ENCODE measurements at places on chromosomes 5 and 9.

GRCh38 chr5:1161108-1161832, 40.1 kb upstream of the SLC6A19 start:
- no peak for DNase-seq

- no peak for DNase-seq
These were observed 158.7 kb downstream of the CCDC171 start for GRCh38 chr9:15711531-15711930.

GRCh38 chr5:108481355-108481931, 99.5 kb upstream of the FBXL17 start:
- DNase-seq = no peak

DNA sequence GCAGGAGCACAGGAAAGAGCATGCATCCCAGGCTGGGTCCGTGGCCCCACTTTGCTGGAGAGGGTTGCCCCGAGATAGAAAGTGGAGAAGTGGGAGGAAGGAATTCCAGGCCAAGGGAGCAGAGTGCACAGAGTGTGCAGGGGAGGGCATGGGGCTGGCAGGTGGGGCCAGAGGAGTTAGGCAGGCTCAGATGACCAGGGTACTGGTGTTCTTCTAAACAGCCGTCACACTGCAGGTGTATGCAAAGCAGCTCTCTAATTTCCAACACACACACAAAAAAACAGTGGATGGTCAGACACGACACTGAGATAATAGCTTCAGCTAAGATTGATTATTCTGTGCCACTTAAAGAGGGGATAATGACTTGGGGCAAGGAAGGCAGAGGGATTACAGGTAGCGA, 212.2 kb downstream of the MTRR start:
- DNase-seq = no peak

DNA sequence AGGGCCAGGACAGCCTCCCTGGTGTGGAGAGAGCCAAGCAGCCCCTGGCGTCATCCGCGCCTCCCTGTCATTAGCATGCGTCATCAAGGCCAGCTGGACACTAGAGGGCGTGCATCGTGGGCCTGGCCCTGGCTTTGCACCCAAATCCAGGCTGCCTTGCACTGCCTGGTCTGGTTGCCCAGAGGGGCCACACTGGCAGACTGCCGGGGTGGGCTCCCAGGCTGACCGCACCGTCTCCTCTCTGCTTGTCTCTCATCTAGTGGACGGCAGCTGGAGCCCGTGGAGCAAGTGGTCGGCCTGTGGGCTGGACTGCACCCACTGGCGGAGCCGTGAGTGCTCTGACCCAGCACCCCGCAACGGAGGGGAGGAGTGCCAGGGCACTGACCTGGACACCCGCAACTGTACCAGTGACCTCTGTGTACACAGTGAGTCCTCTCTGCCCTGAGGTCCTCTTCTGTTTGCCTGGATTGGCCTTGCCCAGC, 29.0 kb downstream of the HK3 start:
- peak; percentile 54 for DNase-seq

DNA sequence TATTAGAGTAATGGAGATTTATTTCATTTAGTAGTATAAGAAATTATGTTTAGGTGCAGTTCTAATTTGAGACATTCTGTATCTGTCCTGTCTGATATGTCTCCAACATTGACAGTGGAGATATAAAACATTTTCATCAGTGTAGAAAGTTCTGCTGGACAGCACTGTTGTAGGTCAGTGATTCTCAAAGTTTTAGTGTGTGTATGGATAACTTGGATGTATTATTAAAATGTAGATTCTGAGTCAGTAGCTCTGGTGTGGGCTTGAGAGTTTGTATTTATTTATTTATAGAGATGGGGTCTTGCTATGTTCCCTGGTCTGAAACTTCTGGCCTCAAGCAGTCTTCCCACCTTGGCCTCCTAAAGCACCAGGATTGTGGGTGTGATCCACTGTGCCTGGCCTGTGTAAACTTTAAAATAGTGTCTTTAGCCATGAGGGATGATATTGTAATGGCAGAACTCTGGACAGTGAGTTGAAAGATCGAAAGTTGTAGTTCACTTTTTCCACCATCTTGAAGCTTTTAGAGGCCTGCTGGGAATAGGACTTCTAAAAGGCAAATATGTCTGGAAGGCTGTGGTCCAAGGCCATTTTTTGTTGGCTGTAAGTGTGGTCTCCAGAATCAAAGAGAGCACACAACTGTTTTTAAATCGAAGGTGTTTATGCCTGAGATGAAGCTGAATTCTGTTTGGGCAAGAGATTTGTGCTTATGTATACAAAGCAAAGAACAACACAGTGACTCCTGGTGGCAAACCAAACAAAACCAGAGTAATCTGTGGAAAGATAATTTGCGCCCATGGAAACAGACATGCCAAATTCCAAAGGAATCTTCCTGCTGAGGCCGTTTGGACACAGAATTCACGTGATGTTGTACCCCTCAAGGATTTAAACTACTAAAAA, 12.4 kb downstream of the UBAP1 start:
- DNase-seq = no peak

DNA sequence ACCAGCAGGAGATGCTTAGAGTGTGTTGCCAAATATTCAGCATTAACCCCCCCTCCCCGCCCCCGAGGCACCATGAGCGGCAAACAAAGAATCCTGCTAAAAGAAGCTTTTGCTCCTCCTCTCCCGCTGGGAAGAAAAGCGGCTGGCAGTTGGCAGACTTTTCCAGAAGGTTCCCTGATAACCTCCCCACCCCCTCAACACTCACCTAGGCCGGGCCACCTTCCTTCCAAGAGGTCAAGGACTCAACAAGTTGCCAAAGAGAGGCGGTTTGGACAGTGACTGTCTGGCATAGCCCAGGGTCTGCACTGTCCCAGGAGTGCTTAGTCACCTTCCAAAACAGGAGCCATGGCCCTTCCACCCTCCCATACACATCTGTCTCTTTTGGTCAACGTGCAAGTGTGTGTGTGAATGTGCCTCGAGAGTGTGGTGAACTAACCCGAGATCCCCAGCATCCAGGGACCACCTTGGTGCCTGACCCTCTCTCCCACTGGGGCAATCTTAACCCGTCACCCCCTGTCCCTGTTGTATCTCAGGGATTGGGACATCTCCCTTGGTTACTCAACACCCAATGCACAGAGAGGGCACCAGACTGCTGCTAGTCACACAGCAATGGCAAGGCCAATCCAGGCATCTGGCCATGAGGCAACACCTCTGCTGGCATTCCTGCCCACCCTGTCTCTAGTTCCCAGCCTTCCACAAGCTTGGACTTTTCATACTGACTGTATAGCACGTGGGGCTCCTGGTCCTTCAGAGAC, 18.9 kb downstream of the CAMK2A start:
- DNase-seq = no peak
